ENCODE measurements at places on chromosomes 11 and 22.

DNA sequence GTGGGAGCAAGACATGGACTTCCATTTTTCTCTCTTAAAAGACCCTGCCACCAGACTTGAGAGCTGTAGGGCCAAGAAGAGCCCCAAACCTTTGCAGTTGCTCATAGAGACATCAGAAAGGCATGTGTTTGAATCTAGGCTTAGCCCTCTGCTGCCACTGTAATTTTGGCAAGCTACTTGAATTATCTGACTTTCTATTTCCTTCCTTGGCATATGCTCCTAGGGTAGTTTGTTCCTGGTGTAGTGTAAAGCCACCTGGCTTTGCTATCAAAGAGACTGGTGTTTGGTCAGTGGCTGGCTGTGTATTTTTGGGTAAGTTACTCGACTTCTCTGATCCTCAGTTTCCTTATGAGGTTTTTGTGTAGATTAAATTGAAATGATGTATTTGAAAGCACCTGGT is 252.1 kb upstream of the CCDC90B start:
- DNase-seq = no peak

DNA sequence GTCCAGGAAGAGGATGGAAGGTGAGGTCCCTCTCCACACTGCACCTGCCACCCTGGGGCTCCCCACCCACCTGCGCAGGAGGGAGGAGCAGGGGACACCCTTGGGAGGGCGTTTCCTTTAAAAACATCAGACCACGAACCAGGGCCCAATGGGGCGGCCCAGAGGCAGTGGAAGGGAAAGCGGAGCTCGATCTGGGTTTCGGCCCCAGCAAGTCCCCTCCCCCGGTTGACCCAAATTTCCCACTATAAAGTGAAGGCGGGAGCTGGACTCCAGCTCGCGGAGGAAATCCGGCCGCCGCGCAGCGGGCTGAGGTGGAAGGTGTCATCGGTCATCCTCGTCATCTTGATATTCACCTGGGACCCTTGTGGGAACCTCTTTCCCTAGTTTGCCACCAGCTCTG is 99.3 kb downstream of the WNT7B start:
- DNase-seq = no peak

- DNase-seq = no peak
Measured at GRCh38 chr11:132960273-132961078, 571.8 kb downstream of the OPCML start.

DNA sequence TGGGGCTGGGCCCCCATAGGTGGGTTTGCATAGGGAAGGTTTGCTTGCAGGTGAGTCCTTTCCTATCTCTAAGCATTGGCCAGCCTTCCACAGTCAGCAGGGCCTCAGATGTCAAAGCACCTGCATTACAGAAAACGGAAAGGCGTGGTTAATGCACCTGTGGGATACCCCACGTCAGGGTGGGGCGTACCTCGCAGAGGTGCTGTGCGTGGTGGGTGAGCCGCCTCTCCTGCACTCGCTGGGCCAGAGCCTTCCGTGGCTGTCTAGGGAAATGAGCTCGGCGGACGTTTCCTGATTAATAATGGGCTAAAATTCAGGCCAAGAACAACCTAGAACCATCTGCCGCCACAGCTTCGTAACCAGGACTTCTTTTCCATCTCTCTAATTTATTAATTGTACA is 32.3 kb downstream of the ST14 start:
- DNase-seq = no peak

DNA sequence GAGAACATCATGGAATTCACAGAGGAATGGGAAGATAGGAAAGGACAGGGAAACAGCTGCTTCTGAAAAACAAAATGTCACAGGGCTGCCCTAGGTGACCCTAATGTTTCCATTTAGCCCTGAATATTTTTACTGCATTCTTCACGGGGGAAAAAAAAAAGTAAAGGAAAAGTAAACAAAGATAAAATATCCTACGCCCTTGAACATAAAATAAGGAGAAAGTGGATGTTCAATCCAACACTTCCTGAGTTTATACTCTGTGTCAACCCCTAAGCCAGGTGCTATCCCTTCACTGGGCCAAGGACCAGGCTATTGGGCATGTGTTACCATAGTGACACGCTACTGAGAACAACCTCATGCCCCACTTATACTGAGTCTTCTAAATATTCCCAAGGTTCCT is 84.7 kb downstream of the FAM76B start:
- DNase-seq = no peak

- no peak for DNase-seq
Measured at GRCh38 chr11:10539339-10539738, 1.6 kb downstream of the RNF141 start.

GRCh38 chr11:119336744-119337469 is 2.6 kb downstream of the RNF26 start:
- no peak for DNase-seq

DNA sequence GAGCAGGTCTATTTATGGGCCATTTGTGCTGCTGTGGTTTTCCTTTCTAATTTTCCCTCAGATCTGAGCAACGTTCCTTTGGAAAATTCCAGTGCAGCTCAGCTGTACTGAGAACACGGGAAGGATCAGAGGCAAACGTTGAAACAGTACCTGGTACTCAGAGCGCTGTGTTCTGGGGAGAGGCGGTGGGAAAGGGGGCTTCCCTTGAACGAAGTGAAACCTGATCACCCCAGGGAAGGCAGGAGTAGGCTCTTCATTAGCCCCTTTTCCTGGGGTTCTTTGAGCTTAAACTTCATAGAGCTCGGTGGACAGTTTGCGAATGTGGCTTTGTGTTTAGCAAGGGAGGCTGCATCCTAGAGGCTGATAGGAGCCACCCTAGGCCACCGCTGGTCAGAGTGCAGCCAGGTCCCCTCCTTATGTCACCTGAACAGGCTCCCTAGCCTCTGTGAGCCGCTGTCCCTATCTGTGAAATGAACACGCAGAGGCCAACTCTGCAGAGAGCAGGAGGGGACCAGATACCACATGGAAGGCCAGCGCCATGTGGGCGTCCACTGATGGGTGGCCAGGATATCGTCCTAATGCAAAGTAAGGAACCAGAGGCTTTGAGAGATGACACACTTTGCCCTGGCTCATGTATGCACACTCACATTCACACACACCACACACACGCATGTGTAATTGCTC is 1464.8 kb downstream of the BRD1 start:
- DNase-seq = no peak

DNA sequence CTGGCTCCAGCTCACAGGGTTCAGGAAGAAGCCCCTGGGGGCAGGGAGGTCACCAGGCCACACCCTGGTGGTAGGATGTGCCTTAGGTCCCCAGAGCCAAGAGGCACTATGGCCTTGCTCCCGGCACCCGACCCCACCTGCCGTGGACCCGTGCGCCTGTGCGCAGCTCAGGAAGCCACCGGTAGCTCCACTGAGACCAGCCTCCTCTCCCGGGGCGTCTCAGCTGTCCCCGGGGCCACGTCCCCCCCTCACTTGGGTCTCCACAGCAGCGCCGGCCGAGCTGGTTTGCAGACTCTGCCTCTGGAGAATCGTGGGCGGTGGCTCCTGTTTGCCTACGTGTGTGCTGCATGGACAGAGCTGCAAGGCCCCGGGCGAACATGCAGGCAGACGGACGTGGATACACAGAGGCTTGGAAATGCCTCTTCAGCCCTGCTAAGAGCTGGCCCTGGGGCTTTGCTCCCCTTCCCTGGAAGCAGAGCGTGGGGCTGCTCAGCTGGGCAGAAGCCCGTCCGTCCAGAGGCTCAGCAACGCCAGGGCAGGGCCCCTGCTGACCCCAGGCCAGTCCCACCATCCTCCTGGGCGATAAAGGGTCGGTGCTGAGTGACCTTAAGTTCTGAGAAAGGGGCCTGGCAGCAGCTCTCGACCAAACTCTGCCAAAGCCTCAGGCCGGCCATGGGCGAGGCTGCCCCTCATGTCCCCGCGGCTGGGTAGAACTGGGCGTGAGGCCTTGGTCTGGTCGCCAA is 15.3 kb upstream of the MUC5B start:
- DNase-seq = no peak

- no peak for DNase-seq
Measured at GRCh38 chr11:70732023-70732880, 333.9 kb downstream of the CTTN start.

DNA sequence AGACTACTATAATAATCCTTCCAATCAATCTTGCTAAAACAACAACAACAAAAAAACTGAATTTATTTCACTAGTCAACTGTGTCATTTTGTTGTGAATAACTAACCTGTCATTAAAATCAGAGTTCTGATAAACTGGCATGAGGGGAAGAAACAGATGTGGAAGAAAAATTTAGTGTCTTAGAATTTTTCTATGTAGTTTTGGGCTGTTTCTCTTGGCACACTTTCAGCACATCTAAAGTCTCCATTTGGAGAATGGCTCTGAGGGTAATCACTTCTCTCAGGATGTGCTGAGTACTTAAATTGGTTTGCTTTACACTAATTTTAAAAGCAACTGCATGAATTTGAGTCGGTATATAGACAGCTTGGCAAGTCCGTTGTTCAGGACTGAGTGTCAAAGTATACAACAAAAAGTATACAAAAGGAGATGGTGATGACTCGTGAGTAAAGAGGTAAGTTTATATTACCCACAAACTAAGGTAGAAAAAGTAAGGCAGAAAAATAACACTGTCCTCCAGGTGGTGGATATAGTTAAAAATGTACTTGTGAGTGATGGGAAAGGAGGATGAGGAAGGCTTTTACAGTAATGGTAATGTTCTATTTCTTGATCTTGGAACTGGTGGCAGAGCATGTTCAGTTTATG is 10.2 kb downstream of the HTATIP2 start:
- DNase-seq = no peak

GRCh38 chr11:16862726-16863125 is 124.3 kb downstream of the C11orf58 start:
- no peak for DNase-seq

DNA sequence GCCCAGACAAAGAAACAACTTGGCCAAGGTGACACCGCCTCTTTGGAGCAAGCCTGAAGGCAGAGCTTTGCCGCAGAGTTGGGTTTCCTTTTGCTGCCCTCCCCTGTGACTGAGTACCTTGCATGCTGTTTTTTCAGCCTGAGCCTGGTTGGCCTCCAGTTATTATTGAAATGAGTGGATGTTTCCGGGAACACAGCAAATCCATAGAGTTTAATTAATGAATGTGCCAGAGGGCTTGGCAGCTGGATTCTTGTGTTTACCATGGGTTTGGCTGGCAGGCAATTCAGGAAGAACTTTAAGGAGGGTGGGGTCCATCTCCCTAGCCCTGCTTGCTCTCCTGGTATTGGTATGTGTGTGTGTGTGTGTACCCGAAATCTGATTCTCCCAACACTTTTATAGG is 65.6 kb upstream of the CRYBB3 start:
- no peak for DNase-seq

DNA sequence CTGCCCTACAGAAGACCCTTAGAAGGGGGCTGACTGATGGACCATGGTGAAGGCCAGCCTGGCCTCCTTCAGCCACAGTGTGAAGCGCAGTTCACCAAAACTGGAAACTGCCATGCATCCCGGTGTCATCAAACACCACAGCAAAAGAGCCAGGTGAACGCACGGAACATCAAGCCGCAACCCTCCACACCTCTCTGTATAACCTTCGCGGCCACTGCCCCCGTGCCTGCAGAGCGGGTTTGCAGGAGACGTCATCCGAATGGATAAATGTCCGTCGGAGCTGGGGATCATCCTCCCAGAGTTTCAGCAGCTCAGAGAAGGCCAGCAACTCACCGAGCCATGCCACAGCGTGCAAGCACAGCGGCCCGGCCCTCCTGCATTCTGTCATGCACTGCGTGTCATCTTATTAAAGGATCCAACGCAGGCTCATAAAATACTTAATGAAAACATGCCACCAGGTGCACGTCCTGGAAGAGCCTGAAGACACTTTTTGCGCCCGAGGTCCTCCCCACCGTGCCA is 309.9 kb downstream of the BRD1 start:
- no peak for DNase-seq

GRCh38 chr22:26718905-26719304 is 61.5 kb downstream of the MIAT start:
- DNase-seq = peak; percentile 67

DNA sequence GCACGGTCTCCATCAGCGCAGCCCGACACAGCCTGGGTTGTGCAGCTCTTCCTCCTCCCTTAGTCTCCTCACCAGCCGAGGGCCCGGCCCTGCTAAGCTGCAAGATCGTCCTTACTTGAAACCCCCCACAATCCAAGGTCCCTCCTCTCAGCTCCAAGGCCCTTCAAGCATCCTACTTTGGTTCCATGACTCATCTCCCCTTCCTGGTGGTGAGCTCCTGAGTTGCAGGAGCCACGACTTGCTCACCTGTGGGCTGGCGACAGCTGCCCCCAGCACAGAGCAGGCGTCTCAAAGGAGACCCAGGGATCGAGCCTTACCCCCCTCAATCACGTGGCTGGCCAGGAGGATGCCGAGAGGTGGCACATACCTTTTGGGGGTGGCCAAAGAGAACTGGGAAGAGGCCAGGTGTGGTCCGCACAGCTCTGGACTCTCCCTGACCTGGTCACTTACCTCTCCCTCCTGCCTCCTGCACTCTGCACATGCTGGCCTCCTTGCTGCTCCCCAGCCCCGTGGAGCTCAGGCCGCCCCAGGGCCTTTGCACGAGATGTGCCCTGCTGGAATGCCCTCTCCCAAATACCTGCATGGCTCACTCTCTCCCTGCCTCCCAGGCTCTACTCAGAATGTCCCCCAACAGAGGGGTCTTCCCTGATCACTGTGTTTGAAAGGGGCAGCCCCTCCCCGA is 35.2 kb upstream of the FADD start:
- DNase-seq = no peak

DNA sequence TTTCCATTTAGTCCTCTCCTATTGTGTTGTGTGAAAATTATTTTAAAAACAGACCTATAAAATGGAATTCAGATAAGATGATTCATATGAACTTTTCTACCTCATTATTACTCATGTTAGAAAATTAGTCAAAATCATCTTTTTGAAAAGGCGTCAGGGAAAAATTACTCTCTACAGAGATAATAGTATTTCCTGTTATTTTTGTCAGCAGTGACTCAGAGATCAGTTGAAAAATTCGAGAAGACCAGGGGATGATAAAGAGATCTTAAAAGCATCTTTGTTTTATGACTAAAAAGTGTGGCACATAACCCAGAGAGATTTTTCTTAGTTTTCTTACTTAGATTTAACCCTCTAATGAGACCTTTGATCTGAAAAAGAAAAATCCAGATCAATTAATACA is 157.9 kb upstream of the CARD18 start:
- DNase-seq = peak; percentile 31

DNA sequence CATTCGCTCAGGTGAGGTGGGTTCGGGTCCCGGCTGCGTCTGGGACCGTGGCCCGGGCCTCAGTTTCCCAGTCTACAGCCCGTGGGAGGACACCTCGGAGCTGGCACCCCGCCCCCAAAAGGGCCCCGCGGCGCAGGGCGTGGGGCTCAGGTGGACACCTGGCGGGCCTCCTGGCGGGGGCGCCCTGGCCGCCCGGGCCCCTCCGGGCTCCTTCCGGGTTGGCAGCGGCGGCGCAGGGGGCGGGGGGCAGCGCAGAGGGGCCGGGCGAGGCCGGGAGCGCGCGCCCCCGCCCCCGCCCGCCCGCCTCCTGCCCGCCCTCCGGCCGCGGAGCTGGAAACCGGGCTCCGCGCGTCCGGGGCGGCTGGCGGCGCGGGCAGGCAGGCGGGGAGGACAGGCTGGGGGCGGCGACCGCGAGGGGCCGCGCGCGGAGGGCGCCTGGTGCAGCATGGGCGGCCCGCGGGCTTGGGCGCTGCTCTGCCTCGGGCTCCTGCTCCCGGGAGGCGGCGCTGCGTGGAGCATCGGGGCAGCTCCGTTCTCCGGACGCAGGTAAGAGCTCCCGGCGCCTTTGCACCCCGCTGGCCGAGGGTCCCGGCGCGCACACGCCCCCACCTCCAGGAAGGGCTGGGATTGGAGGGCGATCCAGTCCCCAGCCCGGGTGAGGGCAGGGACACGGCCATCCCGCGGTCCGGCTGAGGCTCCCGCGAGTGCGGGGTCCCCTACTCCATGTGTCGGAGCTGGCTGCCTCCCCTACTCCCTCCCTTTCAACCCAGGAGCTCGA is at the start of gene EMID1:
EMID1 (plus strand) TSS at position 303 of the 778 bp plus-strand sequence; CDS start at position 446, 143 bp downstream.
- peak; percentile 35 for DNase-seq

GRCh38 chr11:6273188-6273587 is 13.6 kb downstream of the CCKBR start:
- no peak for DNase-seq
